ENCODE measurements at places on chromosomes 11 and 22. TPM values are rescaled to one million over a fixed set of nuclear protein-coding genes. Genes with fewer than 3 reads are reported as not detected.

The KCNJ1 gene
- total RNA-seq, result not detected

The CRYBB3 gene
- not detected for total RNA-seq

The C22orf42 gene
- not detected for total RNA-seq

The GGTLC3 gene
- not detected for total RNA-seq

The TRPC6 gene
- total RNA-seq, result not detected

The RIN1 gene
- total RNA-seq, result 0.48 TPM

The TLCD5 gene
- total RNA-seq, result 3.1 TPM

The PYGM gene
- 0.35 TPM for total RNA-seq

The MMP8 gene
- not detected for total RNA-seq

The BTBD18 gene
- not detected for total RNA-seq

The ADAMTS15 gene
- not detected for total RNA-seq

The FAM111B gene
- total RNA-seq, result 58.9 TPM

The ABCC8 gene
- total RNA-seq, result not detected

The PDE3B gene
- 2.9 TPM for total RNA-seq

The P2RY2 gene
- total RNA-seq, result 0.19 TPM

The MED15 gene
- 75.2 TPM for total RNA-seq

All from GM12878 (cell line).